ENCODE measurements at places on chromosomes 2 and 18. TPM values are rescaled to one million over a fixed set of nuclear protein-coding genes. Genes with fewer than 3 reads are reported as not detected.

DNA sequence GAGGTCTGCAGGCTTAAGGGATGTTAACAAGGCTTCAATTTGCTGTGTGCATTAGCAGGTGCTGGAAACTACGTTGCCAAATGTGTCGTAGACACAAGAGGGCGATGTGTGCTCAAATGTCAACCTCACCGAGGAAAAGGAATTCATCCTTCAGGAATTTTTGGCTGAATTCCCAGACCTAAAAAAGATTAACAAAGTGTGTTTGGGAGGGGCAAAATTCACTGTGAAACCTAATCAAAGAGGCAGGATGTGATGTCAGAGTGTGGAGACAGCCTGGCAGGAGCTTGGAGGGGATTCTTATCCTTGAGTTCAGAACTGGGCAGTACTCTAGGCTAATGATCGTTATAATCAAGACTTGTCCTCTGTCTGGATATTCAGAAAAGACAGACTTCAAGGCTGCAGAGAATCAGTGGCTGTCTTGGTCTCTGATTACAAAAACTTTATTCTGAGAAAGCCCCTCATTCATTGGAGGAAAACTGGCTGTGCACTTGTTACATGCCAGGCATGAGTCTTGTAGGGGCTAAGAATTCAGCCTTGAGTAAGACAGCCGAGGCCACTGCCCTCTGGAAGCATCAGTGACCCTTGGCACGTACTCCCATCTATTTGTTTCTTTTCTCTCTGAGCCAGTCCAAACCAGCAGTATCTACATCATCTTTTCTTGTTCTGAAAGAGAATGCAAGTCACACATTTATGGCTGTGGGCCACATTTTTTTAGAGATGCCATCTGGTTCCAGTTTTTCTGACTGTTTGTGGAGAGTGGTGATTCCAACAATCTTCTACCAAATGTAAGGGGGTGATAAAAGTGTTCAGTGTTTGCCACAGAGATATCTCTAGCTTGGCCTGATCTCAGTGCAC is 18.7 kb upstream of the SCYGR1 start:
- peak; percentile 85 for DNase-seq

DNA sequence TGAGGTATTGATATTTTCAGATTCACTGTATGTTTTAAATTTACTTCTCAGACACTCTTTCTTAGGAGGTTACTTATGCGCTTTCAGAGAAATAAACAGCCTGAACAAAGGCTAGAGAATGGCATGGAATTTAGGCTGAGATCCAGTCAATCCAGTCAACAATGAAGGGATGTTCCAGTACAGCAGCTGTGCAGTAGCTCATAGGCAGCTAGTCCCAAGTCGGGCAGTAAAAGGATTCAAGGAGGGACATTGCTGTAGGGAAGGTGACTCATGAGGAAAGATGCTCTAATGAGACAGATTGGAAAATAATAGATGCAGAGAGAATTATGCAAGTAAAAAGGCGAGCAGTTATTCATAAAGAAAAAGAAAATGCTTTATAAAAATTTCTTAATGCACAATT is 397.9 kb upstream of the RGPD4 start:
- no peak for DNase-seq

GRCh38 chr18:44130376-44130942 is 550.2 kb upstream of the SETBP1 start:
- peak; percentile 55 for DNase-seq

DNA sequence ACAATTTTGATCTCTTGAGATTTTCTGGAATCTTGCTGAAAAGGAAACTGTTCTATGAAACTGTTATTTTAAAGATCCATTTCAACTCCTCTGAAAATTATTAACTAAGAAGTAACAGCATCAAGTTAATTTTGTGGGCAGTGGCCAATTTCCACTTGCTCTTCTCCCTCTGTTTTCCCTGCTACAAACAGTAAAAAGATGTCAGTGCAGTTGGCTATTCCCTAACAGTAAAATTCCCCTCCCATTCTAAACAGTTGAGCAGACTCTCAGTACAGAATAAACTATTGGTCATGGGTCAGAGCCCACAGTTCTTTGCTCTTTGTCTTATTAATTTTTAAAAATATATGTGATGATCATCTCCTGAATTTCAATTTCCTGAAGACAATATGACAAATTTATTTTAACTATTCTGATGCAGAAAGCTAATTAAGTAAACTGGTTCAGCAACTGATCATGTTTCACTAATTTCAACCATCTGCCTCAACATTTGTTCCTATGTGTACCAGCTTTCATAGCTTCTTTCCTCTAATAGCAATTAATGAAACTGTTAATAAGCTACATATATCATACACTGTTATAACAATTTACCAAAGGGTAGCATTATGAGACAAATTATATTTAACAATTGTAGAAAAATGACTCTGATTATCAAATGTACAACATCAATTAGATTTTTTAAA is 41.1 kb upstream of the GALNT5 start:
- no peak for DNase-seq

- DNase-seq: peak; percentile 66
Observed at GRCh38 chr18:21897811-21898210, 157.2 kb downstream of the MIB1 start.

- DNase-seq: no peak
Observed at GRCh38 chr2:8571792-8572499, 109.9 kb upstream of the ID2 start.

DNA sequence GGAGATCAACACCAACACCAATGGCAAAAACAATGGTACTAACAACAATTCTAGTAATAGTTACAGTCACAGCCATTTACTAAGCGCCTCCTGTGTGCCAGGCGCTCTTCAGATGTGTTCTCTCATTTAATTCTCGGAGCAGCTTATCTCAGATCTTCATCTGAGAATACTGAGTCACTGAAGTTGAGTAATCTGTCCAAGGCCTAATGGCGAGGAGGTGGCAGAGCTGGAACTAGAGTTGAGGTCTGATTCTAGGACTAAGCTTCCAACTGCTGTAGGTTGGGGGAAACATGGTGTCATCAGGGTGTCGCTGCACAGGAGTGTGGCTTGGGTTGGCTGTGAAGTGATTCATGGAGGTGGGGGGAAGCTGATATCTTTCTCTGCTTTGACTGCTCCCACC is 156.1 kb downstream of the DYSF start:
- peak; percentile 0 for DNase-seq

GRCh38 chr2:46813020-46813415 is 102.6 kb downstream of the MCFD2 start:
- peak; percentile 35 for DNase-seq

GRCh38 chr2:10297959-10298531 is 4.7 kb upstream of the HPCAL1 start:
- DNase-seq: no peak

GRCh38 chr18:75507636-75508035 is 80.1 kb upstream of the SMIM21 start:
- no peak for DNase-seq

Gene SOWAHC
- total RNA-seq: 28.0 TPM

Gene NIF3L1
- 45.9 TPM for total RNA-seq

Gene AGXT
- not detected for total RNA-seq

Gene ACVR1C
- total RNA-seq: 2.3 TPM

Gene CDC42EP3
- total RNA-seq: 44.3 TPM

Gene PPP1R1C
- total RNA-seq: 16.4 TPM

Gene TACR1
- total RNA-seq: 0.47 TPM
